ENCODE measurements at places on chromosomes 16 and 17.

DNA sequence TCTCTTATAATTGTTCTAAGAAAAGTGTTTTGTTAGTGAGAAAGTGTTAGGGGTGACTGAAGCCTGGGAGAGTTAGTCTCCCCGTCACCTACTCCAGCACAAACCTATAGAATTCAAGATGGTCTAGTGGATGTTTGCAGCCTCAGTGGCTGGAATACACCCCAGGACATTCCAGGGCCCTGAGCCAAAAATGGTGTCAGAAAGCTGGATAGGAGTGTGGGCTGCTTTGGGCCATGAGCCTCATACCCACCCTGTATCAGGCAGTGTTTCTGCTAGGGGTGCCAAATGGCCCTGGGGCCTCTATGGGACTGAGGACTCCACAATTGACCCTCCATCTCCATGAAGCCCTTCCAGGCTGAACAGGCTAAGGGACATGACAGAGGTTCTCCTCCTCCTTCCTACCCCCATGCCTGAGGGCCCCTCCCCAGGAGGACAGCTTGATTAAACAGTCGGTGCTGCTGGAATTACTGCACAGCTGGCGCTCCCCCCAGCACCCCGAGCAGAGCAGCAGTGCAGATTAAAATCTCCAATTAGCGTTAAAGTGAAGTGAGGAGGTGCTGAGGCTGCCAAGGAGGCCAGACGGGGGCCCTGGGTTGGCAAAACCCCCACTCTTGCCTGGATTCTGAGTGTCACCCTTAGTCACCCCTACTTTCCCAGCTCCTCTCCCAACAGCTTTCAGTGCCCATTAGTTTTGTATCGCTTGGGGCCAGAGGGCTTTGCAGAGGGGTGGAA lies 59.1 kb downstream of the NEUROD2 start:
- DNase-seq, result no peak

DNA sequence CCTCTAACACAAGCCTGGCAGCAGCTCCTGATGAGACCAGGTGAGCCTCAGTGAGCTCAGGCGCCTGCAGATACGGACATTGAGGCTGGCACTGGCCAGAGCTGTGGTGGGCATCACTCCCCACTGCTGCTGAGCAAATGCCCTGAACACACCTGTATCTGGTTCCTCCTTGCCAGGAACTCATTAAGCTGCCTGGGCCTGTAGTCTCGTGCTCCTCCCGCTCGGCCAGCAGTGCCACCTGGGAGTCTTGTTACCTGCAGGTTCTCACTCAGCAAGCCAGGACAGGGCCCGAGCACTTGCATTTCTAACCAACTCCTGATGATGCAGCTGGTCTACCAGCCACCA lies 13.3 kb downstream of the EIF4A3 start:
- DNase-seq, result no peak

- no peak for DNase-seq
Observed at GRCh38 chr17:30559656-30560055, 82.4 kb downstream of the GOSR1 start.

DNA sequence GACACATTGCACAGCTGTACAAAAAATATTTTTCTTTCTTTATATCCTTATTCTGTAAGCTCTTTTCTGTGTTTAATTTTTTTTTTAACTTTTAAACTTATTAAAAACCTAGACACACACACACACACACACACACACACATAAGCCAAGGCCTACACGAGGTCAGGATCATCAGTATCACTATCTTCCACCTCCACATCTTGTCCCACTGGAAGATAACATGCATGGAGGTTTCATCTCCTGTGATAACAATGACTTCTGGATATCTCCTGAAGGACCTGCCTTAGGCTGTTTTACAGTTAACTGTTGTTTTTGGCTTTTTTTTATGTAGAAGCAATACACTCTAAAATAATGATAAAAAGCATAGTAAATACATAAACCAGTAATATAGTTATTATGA lies 71.2 kb downstream of the TNRC6C start:
- no peak for DNase-seq
